T-helper 17 cell (primary cell): ENCODE measurements at places on chromosomes 16 and 17.

GRCh38 chr16:75702242-75702641 lies 981 bp upstream of the DUXB start:
- no peak for DNase-seq

DNA sequence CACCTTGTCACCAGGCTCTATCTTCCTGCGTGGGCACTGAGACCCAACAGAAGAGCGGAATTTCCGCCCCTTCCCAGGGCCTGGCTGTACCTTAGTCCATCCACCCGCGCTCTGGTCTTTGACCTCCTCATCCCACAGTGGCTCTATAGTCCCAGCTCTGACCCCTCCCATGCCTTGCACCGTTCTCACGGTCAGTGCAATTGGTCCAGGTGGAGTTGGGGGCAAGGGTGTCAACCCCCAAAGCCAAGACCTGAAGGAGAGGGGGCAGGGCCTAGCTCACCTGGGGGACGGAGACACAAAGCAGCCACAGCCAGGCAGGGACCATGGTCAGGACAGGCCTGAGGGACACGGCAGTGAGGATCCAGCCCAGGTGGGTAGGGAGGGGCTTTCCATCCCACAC lies 944 bp downstream of the CDH16 start:
- no peak for DNase-seq

GRCh38 chr17:45146890-45147580 lies 1.2 kb upstream of the HEXIM1 start:
- peak; percentile 57 for DNase-seq

DNA sequence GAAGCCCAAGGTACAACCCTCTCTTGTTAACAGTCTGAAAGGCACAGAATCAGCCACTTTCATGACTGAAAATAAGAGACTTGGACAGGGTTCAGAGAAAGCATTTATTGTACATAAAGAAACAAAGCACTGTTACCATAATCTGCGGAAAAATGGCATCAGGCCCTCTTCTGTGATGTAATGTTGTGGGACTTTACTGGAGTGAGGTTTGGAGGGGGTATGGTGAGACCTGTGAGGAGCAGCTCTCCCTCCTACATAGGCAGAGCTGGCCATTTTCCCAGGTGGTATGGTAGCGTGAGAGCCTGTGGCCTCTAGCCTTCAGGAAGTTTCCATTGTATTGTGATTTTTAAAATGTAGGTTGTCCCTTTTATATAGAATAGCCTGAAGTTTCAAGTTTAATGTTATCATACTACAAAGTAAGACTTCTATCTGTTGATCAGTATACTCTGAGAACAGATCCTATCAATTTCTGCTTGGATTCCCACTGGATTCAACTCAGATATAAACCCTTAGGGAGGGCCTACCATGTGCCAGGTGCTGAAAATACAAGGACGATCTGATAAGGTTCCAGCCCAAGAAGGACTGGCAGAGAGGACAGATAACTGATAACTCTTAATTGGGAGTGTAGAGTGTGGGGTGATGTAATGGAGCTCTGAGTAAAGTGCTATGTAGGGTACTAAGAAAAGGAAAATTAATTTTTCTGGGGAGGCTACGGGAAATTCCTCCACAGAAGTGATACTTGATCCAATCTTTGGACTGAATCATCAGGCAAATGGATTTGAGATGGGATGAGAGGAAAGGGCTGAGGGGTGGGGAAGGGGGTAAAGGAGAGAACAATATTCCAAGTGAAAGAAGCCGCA lies 4.1 kb upstream of the YPEL2 start:
- no peak for DNase-seq

DNA sequence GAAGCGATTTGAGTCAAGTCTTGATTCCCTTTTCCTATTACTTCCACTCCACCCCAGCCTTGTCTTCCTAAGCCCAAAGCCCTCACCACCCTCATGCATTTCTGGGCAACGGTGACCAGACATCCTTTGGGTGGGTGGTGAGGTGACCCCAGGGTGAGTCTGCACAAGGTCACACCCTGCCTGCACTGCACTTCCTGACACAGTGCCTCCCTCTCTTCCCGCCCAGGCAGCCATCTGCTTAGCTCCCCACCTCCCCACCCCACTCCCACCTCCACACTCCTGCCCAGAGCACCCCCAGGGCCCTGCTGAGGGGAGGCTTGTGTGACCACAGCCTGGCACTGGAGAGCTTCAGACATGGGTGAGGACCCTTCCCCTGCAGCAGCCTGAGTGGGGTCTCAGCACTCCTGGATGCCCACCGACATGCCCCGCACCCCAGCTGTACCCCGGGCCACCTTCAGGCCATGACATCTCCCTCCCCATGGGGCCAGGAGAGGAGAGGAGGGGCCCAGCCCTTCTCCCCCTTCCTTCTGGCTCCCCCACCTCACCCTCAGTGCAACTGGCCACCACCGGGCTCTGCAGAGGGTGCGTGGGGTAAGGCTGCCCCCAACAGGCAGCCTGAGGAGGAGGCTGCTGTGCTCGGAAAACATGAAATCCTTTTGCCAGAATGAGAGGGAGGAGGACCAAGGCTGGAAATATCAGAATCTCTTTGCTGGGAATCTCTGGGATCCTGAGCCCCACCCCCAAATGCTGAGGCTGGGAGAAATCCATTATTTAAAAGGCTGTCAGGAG lies 68.6 kb downstream of the CCT6B start:
- DNase-seq, result no peak

DNA sequence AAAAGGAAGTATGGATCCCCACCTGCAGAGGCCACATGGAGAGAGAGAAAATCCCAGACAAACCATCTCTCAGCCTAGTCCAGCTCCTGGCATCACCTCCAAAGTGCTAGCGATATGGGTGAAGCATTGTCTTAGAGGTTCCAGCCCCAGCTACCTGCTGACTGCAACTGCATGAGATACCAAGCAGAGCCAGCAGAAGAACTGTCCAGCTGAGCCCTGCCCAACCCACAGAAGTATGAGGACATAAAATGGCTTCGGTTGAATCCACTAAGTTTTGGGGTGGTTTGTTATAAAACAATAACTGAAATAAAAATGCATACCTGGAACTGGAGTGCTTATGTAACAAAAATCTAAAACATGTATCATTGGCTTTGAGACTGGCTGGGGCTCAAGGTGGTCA lies 20.4 kb upstream of the SLFN5 start:
- DNase-seq, result no peak

- DNase-seq, result no peak
Measured at GRCh38 chr17:58189436-58190146, 2.9 kb upstream of the EPX start.

DNA sequence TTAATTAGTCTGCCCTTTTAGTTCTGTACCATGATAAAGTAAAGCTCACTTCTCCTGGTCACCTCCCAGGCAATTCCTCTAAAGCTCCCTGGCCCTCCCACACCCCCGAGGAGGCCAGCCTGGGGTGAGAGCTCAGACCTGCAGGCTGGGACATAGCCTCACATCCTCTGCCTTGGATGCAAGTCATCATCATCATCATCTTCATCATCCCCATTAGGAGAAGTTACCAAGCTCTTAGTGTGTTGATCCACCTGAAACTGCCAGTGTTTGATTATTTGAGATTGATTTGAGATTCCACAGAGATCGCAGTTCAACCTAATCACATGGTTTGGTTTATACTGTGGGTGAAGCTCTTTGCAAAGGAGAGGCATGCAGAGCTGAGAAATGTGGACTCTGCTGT lies 197.5 kb downstream of the CYLD start:
- no peak for DNase-seq

DNA sequence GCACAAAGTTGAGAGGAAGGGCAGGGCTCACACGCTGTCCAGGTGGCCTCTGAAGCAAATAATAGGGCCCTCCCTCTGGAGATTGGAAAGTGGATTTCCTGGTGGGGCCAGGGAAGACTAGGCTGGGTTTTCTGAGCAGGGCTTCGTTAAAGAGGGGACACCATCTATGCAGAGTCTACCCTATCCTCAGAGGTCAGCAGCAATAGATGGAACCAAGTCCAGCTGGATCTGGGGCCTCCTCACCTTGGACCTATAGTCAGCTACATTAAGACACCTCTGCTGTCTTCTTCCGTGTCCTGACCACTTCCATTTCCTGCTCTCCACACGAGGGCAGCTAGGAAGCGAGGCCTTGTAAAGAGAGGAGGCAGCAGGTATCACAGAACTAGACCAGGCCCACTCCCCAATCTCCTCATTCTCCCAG lies 14.7 kb upstream of the ST6GALNAC1 start:
- no peak for DNase-seq

DNA sequence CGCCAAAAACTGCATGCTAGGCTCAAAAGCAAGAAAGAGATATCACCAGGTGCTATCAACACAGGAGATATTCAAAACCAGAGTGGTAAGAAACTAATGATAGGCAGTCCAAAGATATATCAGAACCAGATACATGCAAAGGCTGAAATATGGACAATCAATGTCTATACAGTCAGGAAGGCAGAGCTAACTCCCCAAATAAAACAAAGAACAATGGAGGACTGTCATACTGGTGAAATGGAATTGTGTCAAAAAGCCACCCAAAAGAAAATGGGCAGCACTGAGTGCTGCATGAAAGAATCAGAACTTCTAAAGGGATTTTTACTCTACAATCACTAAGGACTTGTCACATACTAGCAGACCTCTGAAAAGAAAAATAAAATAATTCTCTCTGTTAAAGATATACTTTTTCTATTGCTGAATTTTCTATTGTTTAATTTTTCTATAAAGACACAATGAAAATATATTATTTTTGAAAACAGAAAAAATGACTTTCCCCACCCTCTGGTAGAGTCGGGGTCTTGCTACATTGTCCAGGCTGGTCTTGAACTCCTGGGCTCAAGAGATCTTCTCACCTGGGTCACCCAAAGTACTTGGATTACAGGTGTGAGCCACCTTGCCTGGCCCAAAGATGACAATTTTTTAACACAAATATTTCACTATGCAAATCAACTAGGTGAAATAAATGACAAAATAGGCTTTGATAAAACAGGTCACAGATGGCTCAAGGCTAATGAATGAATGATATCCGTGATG lies 98.2 kb downstream of the USP32 start:
- DNase-seq, result no peak

GRCh38 chr16:5971106-5971505 lies 873.5 kb upstream of the EEF2KMT start:
- no peak for DNase-seq

GRCh38 chr16:84808826-84809225 lies 11.0 kb upstream of the CRISPLD2 start:
- no peak for DNase-seq

- DNase-seq, result no peak
Measured at GRCh38 chr16:749010-749409, 8.2 kb upstream of the CIAO3 start.
